ENCODE measurements at places on chromosomes 6 and 20. TPM values are rescaled to one million over a fixed set of nuclear protein-coding genes. Genes with fewer than 3 reads are reported as not detected.

GRCh38 chr20:9877932-9878495, 39.1 kb upstream of the PAK5 start:
- DNase-seq, result no peak

DNA sequence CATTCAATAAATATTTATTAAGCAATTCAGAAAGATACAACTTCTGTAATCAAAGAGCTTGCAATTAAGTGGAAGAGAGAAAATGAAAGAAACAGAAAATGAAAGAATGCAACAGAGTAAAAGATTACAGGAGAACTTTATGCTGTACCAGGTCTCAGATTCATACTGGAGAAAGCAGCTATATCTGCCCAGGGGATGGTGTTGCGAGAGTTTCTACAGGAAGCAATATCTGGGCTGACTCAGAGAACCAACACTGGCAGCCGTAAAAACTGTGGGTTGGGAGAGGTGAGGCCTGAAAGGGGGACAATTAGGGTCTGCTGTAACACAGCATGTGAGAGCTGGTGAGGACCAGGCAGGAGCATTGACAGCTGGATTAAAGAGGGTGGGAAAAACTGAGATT, 256.7 kb upstream of the TCF21 start:
- no peak for DNase-seq

- DNase-seq, result no peak
Measured at GRCh38 chr6:1629316-1629715, 19.6 kb downstream of the FOXC1 start.

- no peak for DNase-seq
Measured at GRCh38 chr6:36065916-36066315, 38.3 kb downstream of the MAPK14 start.

Gene KATNA1
- polyA plus RNA-seq, result 32.4 TPM

Gene SCRT2
- polyA plus RNA-seq, result 0.06 TPM

Gene STMND1
- polyA plus RNA-seq, result 0.19 TPM

Gene ARHGAP18
- 35.3 TPM for polyA plus RNA-seq

GRCh38 chr6:82841309-82841708, 224.3 kb downstream of the UBE3D start:
- DNase-seq, result no peak

All from renal pelvis (tissue), 12 donors.